ENCODE measurements at places on chromosomes 16 and 17.

DNA sequence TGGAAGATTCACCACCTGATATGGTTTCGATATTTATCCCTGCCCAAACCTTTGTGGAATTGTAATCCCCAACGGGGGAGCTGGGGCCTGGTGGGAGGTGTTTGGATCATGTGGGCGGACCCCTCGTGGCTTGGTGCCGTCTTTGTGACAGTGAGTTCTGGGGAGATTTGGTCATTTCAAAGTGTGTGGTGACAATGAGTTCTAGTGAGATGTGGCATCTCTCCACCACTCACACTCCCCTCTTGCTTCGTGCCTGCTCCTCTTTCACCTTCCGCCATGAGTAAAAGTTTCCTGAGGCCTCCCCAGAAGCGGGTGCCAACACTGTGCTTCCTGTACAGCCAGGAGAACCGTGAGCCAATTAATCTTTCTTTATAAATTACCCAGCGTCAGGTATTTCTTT is 9.7 kb downstream of the CCDC57 start:
- no peak for DNase-seq

- DNase-seq = no peak
Measured at GRCh38 chr16:9042964-9043680, 48.3 kb upstream of the HAPSTR1 start.

DNA sequence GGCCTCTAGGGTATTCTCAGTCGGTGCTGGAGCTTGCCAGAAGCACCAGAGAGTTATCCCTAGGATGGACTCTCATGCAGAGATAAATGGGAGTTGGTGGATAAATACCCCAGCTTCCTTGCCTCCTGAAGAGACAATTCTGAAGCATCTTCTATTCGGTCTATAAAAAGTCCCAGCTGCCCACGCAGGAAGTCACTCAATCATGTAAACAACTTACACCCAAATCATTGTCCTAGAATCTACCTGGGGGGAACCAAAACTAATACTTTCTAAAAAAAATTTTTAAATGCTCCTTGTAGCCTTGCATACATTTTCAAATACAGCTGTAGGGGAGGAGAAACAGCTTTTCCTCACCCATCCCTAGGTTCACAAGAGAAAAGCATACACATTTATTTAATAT is 66.6 kb upstream of the ELAC2 start:
- no peak for DNase-seq

GRCh38 chr17:79188048-79188447 is 113.4 kb downstream of the ENGASE start:
- DNase-seq = peak; percentile 82

GRCh38 chr16:11681556-11681955 is 13.3 kb downstream of the SNN start:
- no peak for DNase-seq

- no peak for DNase-seq
Measured at GRCh38 chr17:56608944-56609343, 15.4 kb downstream of the NOG start.

GRCh38 chr17:15303851-15304250 is 37.5 kb downstream of the TEKT3 start:
- DNase-seq = no peak

GRCh38 chr16:11389083-11389482 is 43.8 kb downstream of the RMI2 start:
- DNase-seq = no peak

GRCh38 chr17:56653877-56654276 is 60.4 kb downstream of the NOG start:
- peak; percentile 28 for DNase-seq

- DNase-seq = no peak
Measured at GRCh38 chr16:88649195-88649923, 1.5 kb downstream of the CYBA start.

DNA sequence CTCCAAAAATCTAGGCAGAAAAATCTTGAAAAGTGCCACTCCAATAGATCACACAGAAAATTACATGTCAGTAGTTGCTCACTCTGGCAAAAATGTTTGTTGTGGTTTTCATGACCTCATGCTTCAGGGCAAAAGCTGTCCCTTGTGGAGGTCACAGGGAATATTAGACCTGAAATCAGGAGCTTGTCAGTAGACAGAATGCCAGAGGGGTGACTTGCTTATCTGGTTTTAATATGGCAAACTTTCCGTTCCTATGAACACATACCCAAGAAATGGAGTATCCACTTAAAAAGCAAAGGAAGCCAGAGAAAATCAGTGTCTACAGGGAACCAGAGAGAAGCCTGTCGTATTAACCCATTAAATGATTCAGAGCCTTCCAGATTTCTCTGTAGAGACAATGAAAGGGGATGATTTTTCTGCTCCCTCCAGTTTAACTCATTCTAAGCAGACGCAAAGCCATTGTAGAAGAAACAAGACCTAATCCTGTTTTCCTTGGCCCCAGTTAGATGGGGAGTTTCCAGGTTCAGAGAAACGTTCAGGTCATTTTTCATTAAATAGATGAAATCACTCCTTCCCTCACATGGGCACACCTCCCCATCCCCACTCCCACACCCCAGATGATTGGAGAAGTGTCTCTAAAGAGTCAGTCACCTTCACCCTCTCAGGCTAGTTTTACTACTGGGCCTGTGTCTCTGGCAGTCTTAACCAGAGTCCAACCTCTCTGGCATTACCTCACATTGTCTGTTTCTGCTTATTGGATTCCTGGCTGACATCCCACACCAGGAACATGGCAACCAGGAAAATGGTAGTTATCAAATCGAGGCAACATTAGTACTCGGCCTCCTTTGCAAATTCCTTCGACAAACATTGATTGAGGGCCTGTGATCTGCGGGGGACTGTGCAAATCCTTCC is 6.0 kb downstream of the SOX9 start:
- DNase-seq = peak; percentile 69

- no peak for DNase-seq
Measured at GRCh38 chr17:67615736-67616135, 102.0 kb upstream of the NOL11 start.

- DNase-seq = no peak
Measured at GRCh38 chr16:68732741-68733399, 4.2 kb upstream of the CDH1 start.

- DNase-seq = no peak
Measured at GRCh38 chr16:17571499-17572093, 100.8 kb upstream of the XYLT1 start.

DNA sequence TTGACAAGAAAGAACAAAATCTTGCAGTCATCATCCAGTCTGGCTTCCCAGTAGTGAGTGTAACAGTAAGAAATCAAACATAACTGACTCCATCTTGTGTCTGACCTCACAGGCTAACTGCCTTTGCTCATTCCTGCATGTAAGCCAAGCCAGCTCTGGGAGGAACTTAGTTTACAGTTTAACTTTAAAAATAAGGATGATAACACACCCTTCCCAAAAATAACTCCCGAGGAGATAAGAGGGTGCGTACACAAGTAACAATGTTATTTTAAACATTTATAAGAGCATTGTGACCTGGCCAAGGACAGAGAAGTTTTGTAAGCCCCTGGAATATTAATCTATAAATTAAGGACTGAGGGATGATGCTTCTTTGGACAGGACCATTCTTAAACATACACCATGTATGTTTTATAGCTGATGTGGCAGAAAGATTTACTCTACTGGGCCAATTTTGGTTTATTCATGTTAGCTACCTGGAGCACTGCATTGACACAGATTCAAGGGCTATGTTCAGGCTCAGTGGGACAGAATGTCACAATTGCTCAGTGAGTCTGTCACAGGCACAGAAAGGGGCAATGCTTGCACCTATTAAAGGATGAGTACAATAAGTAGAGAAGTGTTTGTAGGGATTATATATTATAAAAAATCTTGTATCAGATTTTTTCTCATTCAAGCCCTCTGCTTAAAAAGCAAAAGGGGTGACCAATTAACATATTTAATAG is 344.1 kb downstream of the UTP18 start:
- DNase-seq = no peak

- no peak for DNase-seq
Measured at GRCh38 chr17:67412032-67412431, 35.0 kb downstream of the PITPNC1 start.
